ENCODE measurements at places on chromosomes 11 and 22.

DNA sequence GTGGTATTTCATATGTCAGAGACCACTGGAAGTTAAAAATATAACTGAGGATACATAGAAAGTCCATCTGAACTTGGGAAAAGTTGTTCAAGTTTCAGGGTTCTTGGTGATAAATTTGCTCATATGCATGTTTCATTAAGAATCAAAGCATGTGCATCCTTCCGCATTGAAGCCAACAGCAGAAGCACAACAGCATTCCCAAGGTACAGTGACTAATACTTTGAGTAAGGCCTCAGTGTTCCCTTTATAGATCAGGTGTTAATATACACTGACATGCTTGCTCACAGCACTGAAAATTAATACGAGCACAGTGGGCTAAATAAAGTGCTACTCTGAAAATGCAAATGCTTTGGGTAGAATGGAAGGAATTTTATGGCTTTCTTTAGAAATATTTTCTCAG is 691.1 kb downstream of the METTL15 start:
- DNase-seq, result no peak

DNA sequence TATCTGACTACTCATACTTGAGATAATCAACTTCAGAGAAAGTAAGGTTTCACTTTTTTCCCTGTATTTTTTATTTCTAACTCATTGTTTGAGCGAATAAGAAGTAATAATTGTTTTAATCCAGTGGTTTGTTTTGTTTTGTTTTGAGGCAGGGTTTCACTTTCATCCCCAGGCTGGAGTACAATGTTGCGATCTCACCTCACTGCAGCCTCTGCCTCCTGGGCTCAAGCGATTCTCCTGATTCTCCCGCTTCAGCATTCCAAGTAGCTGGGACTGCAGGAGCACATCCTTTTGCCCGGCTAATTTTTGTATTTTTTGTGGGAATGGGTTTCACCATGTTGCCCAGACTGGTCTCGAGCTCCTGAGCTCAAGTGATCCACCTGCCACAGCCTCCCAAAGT is 8.6 kb downstream of the GTF2H1 start:
- DNase-seq, result no peak

DNA sequence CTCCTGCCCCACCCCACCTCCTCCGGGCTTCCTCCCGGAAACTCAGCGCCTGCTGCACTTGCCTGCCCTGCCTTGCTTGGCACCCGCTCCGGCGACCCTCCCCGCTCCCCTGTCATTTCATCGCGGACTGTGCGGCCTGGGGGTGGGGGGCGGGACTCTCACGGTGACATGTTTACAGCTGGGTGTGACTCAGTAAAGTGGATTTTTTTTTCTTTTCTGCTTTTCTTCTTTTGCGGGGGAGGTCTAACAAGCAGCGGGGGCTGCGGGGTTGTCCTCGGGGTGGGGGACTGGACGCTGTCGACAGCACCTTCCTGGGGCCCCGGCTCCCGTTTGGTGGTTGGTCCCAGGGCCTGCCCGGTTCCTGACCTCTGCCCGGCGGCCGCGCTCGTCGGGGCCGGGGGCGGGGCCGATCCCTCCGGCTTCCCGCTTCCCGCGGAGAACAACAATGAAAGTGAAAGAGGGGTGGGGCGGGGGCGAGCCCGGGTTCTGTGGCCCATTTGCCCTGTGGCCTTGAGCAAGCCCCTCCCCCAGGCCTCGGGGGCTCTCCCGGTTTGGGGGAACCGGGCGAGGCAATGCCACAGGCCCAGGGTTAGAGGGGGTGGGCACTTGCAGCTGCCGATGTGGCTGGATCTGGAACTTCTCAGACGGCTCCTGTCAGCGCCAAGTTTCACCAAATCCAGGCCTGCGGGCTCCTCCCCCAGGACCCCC is 975 bp upstream of the MDK start:
- no peak for DNase-seq

- no peak for DNase-seq
Observed at GRCh38 chr22:43465291-43466015, 53.6 kb downstream of the MPPED1 start.

GRCh38 chr22:36277482-36278291 is 24.8 kb downstream of the APOL1 start:
- DNase-seq, result peak; percentile 39

- DNase-seq, result no peak
Observed at GRCh38 chr22:42977569-42977968, 37.4 kb downstream of the PACSIN2 start.

DNA sequence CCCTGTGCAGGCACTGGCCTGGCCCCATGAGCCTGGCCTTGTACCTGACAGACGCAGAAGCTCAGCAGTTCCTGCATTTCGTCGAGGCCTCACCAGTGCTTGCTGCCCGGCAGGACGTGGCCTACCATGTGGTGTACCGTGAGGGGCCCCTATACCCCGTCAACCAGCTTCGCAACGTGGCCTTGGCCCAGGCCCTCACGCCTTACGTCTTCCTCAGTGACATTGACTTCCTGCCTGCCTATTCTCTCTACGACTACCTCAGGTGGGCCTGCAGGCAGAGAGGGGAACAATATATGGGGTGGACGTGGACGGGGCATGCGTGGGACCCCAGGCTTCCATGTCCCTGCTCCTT is 4.9 kb downstream of the LARGE2 start:
- DNase-seq, result no peak

- no peak for DNase-seq
Observed at GRCh38 chr22:26619510-26619909, 1.7 kb upstream of the CRYBB1 start.

- no peak for DNase-seq
Observed at GRCh38 chr11:65454311-65454695, 31.7 kb downstream of the NEAT1 start.

- DNase-seq, result no peak
Observed at GRCh38 chr11:44998051-44998450, 47.4 kb upstream of the TP53I11 start.

- DNase-seq, result no peak
Observed at GRCh38 chr11:83569134-83569805, 283.1 kb upstream of the CCDC90B start.

- DNase-seq, result no peak
Observed at GRCh38 chr11:6238902-6239301, at the start of gene CNGA4. TSS of gene CNGA4 (plus strand) at chr11:6239089. CDS start at chr11:6239207, 118 bp downstream.

DNA sequence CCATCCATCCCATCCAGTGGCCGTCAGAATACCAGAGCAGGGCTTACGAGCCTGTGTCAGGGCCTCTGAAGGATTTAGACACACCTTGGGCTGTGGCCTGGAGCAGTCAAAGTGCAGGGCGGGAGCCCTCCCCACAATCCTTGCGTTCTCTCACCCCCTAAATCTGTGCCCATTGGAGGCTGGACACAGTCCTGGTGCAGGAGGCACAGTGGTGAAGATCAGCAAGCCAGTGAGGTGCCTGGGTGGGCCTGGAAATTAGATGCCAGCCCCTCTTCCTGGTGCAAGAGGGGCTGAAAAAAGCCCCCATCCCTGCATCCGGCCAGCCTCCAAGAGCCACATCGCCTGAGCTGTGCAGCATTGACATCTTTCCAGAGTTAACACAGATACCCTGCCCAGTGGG is 1045.8 kb downstream of the TBC1D22A start:
- DNase-seq, result no peak

DNA sequence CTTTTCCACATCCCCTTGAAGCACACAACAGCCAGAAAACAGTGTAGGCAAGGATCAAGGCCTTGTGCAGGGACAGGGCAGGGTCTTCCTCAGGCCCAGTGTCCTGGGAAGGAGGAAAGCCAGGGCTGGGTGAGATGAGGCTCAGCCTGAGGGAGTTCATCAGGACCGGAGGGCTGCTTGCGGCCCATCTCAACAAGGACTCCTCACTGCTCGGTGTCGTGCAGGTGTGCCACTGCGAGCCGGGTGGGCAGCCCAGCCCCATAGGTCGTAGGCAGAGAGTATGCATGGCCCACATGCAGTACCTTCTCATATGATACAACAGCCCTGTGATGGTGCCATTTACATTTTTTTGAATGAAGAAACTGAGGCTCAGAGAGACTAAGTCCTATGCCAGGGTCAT is 12.9 kb downstream of the SHISA8 start:
- DNase-seq, result no peak

- no peak for DNase-seq
Observed at GRCh38 chr11:91299980-91300379, 924.6 kb upstream of the FAT3 start.

DNA sequence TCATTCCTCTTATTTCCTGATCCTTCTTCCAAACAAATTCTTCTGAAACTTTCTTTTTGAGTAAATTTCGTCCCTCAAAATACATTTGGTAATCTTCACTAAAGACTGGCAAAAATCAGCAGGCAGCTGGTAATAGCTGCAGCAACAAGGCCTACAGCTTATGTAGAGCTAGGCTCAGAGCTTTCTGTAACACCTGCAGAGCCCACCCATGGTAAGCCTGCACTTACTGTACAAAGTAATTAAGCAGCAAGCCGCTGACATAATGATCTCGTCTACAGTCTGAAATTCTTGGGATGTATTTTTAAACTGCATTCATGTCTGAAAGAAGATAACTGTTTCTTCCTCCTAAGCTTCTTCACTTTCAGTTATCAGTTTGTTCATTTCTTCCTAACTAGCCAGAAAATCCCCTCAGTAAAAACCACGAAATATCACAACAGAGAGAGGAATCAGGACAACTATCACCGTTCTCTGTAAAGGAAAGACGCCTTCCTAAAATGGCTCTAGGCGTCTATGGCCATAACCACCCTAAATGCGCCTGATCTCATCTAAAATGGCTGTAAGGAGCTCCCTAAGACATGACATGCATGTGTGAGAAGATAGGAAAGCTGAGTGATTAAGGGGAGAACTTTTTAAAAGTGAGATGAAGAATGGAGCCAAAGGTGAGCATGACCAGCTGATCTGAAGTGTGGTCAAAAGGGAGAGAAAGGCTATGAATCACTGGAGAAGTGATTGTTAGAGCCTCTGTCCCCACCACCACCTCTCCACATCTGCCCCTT is 56.2 kb downstream of the DENND5A start:
- no peak for DNase-seq

DNA sequence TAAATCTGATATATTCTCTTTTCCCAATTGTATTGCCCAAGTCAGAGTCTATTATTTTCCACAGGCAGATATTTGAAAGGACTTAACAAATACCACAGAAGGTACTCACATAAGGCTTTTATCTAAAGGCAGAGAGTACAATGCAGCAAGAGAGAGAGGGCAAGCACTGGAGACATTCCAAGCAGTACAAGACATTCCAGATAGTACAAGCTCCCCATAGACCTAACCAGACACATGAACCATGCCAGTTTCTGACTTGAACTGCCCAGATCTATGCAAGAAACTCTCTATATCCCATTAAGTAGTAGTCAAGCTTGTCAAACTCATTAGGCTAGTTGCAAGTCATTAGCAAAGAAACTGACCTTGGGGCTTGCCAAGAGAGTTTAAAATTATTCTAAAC is 11.2 kb upstream of the MS4A6E start:
- no peak for DNase-seq

GRCh38 chr11:117011541-117011898 is 86.7 kb downstream of the SIK3 start:
- DNase-seq, result peak; percentile 39

- DNase-seq, result no peak
Observed at GRCh38 chr11:77126861-77127234, 1.2 kb upstream of the MYO7A start.

- DNase-seq, result peak; percentile 39
Observed at GRCh38 chr11:128733440-128734102, 39.7 kb downstream of the FLI1 start.
